ENCODE measurements at places on chromosomes 7 and 10.

DNA sequence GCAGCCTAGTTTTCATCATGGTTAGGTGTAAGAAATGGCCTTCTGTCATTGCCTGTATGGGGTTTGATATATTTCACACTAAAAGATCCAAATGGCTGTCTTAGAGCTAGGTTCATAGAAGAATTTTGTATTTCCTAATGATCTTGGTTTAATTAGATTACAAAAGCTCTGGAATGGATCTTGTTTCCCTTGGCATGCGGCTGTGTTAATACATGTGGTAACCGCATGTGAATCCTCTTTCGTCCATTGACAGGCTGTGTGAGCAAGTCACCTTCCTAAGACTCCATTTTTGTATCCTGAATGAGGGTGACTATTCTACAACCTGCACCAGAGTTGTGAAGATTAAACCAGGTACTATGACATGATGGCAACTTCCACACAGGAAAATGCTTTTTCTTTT is 12.4 kb upstream of the FZD1 start:
- DNase-seq = no peak

- DNase-seq = no peak
Measured at GRCh38 chr7:97307521-97308108, 190.1 kb downstream of the SDHAF3 start.

- no peak for DNase-seq
Measured at GRCh38 chr7:158391141-158391540, 196.5 kb downstream of the PTPRN2 start.

DNA sequence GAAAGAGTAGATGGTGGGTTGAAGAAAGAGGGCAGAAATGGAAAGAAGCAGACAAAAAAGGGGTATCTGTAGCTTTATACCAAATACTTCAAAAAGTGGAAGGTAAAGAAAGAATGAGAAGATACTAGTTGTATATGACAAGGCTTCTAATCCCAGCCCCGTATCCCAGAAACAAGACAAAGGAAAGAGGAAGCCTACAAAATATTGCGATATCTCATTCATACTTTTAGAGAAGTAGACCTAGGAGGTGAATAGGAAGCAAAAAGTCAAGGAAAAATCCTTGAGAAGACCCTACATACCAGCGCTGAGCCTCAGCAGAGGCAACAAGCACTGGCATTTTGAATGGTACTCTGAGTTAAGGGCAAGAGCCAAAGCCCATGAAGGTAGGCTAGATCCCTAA is 26.6 kb downstream of the PHTF2 start:
- no peak for DNase-seq

DNA sequence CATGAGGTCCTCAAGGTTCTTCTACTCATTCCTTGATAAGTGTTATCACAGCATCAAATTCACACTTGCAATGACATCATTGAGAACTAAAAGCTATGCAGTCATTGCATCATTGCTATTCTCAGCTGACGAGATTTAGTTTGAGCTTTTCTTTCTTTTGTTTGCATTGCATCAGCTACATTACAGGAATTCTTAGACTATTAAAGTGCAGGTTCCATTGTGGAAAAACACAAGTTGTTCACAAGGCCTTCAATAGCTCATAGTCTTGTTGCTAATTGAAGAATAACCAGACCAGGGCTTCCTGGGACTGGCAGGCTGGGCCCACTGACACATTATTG is 139.3 kb downstream of the CXCL12 start:
- no peak for DNase-seq

- DNase-seq = no peak
Measured at GRCh38 chr10:114363745-114364454, 40.4 kb downstream of the AFAP1L2 start.

GRCh38 chr10:125137601-125138438 is 22.5 kb downstream of the CTBP2 start:
- no peak for DNase-seq

GRCh38 chr10:79465341-79465740 is 19.9 kb upstream of the ZCCHC24 start:
- DNase-seq = no peak

DNA sequence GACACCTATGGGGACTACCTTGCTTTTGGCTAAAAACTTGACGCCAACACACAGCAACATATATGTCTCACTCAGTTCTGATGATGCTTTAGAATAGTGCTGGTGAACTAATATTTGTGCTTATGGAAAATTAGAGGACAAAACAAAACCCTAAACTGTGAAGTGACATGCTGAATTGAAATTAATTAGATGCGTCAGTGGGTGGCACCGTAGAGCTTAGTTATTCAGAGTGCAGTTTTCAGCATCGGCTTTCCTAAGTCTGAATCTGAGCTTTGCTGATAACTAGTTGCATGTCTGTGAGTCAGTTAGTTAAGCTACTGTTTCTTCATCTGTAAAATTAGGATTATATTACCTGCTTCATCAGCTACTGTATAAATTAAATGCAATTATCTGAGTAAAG is 245.0 kb upstream of the SORCS1 start:
- no peak for DNase-seq

DNA sequence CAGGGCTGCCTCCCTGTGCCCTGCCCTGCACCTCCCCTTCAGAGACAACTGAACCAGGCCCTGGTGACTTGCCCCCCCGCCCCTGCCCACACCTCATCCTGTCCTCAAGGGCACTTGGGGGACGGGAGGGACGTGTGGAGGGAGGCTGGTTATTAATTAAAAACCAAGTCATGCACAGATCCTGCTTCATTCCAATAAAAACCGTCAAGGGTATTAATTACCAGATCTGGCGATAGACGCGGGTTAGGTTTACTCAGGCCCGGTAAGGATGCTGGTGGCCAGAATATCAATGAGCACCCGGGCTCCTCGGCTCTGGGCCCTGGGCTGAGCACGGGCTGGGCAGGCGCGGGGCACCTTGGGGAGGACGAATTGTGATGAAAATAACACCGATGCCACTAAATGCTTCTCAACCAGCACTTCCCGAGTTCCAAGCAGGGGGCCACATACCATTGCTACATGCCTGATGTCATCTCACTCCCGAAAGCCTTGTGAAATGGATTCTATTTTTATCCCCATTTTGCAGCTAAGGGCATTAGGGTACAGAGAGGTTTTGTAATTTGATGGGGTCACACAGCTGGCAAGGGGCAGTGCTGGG is 24.5 kb upstream of the GTF2IRD1 start:
- DNase-seq = no peak

DNA sequence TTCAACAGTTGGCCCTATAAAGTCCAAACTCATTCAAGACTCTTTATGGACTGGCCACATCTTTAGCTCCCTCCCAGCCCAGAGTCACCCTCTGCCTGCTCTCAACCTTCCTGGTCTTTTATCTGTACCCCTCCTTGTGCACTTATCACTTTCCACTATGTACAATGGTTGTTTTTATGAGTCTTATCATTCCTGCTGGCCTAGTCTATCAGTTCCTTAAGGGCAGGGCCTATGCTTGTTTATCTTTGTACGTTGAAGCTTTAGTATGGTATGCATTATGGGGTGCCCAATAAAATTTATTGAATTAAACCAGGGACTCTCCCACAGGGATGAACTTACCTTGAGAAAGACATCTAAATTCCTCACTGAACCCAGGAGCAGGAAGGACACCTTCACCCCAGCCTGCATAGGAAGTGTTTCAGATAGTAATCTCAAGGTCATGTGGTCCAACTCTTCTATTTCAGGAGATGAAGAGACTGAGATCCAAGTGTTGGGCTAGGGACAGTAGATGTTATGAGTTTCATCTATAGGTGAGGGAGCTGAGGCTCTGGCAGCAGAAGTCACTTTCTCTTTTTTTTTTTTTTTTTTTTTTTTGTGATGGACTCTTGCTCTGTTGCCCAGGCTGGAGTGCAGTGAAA is 13.3 kb upstream of the PDCD4 start:
- peak; percentile 44 for DNase-seq

DNA sequence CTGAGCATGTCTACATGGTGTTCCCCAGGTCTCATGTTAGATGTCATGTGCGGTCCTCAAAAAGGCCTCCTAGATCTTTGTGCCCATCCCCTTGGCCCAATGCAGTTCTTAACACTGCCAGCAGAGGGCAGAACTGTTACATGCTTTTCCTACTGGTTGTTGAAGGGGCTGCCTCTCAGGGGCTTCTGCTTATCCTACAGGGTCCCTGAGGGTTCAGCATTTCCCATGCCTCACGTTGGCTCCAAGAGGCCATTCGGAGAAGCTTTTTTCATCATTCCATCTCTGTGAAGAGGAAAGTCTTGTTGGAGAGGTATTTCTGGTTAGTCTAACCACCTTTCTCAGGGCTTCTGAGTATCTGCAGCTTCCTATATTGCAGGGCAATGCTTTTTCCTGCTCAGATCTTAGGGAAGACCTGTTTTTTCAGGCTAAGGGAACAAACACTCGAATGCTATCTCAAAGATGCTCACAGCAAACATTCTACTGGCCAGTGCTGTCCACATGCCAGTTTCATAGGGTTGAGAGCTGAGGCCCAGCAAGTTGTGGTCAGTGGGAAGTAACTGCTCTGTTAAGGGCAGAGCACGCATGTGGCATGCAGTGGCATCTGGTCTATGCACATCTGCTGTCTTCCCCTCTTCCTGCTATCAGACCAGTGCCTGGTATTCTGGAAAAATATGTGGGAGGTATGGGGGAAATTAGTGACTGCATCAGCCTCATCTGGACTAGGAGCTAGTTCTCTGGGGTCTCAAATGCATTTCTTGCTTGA is 31.5 kb downstream of the MBL2 start:
- DNase-seq = peak; percentile 22

- DNase-seq = no peak
Measured at GRCh38 chr10:124061030-124061429, 32.4 kb downstream of the CHST15 start.

- no peak for DNase-seq
Measured at GRCh38 chr10:34223658-34224057, 591.4 kb downstream of the PARD3 start.

GRCh38 chr7:30389791-30390190 is 88.8 kb downstream of the NOD1 start:
- DNase-seq = no peak

DNA sequence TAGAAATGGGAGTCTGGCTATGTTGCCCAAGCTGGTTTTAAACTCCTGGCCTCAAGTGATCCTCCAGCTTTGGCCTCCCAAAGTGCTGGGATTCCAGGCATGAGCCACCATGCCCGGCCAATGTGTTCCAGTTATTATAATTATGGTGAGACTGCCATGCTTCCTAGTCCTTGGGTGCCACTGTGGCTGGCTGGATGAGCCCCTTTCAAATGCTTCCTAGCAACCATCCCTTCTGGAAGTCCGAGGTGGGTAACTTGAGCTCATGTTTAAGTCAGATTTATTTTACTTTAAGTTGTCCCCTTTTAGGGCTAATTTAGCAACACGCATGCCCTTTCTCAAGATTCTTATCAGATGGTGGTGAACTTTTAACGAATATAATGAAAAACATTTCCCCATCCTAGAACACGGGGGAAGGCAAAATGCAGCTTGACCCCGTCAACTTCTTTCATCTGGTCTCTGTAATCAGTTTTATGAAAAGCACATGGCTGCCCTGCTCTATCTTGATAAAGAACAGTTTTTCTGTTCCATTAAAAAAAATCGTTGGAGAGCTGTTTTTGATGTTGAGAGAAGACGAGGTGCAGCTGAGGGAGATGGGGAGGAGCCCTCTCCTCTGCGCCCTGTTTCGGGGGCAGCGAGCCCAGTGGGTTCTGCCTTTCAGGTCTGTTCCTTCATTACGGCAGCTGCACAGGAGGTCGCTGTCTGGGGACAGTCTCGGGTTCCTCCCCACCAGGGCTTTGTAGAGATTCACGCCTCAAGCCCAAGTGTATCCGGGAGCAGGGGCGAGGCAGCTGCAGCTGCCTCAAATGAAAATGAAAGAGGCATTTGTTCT is 61.0 kb upstream of the MKI67 start:
- DNase-seq = peak; percentile 36

- DNase-seq = peak; percentile 14
Measured at GRCh38 chr10:119651514-119652360, 557 bp downstream of the BAG3 start.

DNA sequence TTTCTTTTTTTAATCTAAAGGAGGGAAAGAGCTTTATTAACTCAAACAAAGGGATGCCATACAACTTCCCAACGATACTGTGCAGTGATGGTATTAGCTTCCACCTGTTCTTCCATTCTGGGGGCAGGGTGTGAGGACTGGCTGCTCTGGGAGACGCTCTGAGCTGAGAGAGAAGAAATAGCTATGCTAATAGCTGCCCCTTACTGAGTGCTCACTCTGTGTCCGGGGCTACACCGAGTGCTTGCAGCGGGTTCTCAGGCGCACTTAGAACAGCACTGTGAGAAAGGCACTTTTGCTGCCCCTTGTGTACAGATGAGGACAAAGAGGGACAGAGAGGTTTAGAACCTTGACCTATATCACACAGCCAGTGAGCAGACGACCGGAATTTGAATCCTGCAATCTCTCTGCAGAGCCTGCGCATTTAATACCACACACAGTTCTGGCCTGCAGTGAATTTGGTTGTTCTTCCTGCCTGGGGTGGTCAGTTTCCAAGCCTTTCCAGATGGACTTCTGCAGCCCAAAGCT is 142.2 kb downstream of the PLPP4 start:
- DNase-seq = no peak

GRCh38 chr7:129258649-129259389 is 34.0 kb downstream of the AHCYL2 start:
- DNase-seq = peak; percentile 6

DNA sequence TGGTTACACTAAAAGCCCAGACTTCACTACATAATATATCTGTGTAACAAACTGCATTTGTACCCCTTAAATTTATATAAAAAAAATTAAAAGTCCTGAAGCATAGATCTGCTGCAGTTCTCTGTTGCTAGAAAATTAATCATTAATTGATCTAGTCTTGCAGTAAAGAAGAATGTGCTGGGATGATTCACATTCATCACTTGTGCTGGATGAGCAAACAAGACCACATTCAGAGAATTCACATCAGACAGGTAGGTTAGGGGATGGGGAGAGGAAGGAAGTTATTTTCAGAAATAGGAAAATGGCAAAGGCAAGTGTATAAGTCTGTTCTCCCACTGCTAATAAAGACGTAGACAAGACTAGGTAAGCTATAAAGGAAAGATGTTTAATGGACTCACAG is 1019.0 kb downstream of the KCNMA1 start:
- no peak for DNase-seq

- DNase-seq = no peak
Measured at GRCh38 chr7:68147614-68148238, 1151.1 kb downstream of the TYW1 start.

DNA sequence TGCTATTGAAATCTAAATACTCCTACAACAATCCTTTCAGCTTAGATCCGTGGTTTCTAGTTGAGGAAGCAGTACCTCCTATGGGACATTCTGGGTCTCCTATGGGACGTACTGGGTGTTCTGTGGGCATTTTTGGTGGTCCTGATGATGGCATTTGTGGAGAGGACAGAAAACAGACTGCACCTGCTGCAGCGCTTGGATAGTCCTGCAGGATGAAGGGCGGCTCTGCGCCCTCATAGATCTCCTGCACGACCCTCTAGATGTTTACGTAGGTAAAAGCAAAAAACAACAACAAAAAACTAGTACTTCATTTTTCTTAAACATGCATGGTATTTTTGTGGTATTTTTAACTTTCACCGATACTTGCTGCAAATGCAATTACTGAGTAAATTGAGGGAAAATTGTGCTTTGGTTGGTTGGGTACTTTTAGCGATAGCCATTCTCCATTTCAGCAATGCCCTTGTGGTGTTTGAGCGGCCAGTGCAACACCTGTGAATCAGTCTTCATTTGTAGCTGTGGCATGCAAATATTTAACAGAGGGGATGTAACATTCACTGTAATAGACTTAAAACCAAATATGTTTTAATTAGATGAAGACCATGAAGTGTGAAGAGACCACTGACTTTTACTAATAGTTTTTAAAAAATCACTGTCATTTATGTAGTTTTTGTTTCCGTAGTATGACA is 461.2 kb downstream of the SDK1 start:
- DNase-seq = no peak
